ENCODE measurements at places on chromosomes 6 and 20.

- no peak for DNase-seq
- H3K4me3 ChIP-seq, result peak overlapping the region; percentile 61
- peaks cover 12% of the 10 kb centered on the region for H3K4me1 ChIP-seq
- peak overlapping the region; percentile 68 for H3K27ac ChIP-seq
- no peaks in the 10 kb centered on the region for H3K36me3 ChIP-seq
These were observed 788 bp downstream of the UST start for GRCh38 chr6:148747471-148748165.

- peaks cover 31% of the 10 kb centered on the region for H3K4me1 ChIP-seq
- H3K27me3 ChIP-seq, result no peaks in the 10 kb centered on the region
- no peak for DNase-seq
- H3K4me3 ChIP-seq, result no peak overlapping the region
- peak overlapping the region; percentile 78 for H3K27ac ChIP-seq
These were observed 13.9 kb downstream of the PI16 start for GRCh38 chr6:36968266-36968977.

DNA sequence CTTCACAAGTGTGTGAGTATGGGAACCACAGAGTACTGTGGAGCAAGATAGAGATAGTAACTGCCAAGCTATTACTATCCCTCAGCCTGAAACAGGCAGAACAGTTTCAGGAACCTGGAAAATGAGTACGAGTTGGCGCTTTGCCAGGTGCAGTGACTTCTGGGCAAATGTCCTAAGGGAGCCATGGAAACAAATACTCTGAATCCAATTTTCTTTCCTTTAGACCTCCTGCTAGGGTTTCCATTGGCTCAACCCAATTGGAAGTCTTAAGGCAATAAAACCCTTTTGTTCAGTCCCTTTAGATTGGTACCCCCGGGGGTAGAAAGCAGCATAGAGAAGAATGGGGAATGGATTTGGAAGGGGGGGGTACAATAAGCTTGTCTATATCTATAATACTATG is 205.0 kb upstream of the EPHA7 start:
- H3K27me3 ChIP-seq, result no peaks in the 10 kb centered on the region
- no peak overlapping the region for H3K4me3 ChIP-seq
- no peaks in the 10 kb centered on the region for H3K36me3 ChIP-seq

DNA sequence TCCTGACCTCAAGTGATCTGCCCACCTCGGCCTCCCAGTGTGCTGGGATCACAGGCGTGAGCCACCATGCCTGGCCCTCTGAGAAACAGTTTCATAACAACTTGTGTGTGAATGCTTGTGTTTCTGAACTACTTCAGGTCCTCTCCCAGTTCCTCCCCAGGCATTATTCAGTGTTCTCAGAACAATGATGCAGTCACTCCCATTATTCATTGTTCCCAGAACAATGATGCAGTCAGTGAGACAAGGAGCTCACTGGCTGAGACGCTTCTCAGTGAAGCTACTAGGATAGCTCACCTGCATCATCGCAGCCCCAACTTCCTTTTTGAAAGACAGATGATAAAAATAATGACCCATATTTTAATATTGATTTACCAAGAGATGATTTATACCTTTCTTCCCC is 71.5 kb downstream of the NDUFAF5 start:
- no peak overlapping the region for H3K27ac ChIP-seq
- H3K4me3 ChIP-seq, result no peak overlapping the region
- H3K4me1 ChIP-seq, result peaks cover 4% of the 10 kb centered on the region
- H3K36me3 ChIP-seq, result no peaks in the 10 kb centered on the region
- H3K27me3 ChIP-seq, result no peaks in the 10 kb centered on the region

GRCh38 chr6:82353848-82354247 is 9.8 kb upstream of the TPBG start:
- no peaks in the 10 kb centered on the region for H3K4me1 ChIP-seq
- no peaks in the 10 kb centered on the region for H3K27me3 ChIP-seq
- no peak overlapping the region for H3K27ac ChIP-seq

- H3K4me3 ChIP-seq, result no peak overlapping the region
- DNase-seq, result no peak
- no peaks in the 10 kb centered on the region for H3K4me1 ChIP-seq
- H3K27ac ChIP-seq, result no peak overlapping the region
These were observed 2.5 kb downstream of the CGA start for GRCh38 chr6:87092435-87092834.

- H3K4me3 ChIP-seq, result no peak overlapping the region
- H3K4me1 ChIP-seq, result no peaks in the 10 kb centered on the region
- no peak for DNase-seq
- no peaks in the 10 kb centered on the region for H3K27me3 ChIP-seq
- H3K36me3 ChIP-seq, result no peaks in the 10 kb centered on the region
- H3K27ac ChIP-seq, result no peak overlapping the region
These were observed 77.2 kb upstream of the ECI2 start for GRCh38 chr6:4212588-4212987.

DNA sequence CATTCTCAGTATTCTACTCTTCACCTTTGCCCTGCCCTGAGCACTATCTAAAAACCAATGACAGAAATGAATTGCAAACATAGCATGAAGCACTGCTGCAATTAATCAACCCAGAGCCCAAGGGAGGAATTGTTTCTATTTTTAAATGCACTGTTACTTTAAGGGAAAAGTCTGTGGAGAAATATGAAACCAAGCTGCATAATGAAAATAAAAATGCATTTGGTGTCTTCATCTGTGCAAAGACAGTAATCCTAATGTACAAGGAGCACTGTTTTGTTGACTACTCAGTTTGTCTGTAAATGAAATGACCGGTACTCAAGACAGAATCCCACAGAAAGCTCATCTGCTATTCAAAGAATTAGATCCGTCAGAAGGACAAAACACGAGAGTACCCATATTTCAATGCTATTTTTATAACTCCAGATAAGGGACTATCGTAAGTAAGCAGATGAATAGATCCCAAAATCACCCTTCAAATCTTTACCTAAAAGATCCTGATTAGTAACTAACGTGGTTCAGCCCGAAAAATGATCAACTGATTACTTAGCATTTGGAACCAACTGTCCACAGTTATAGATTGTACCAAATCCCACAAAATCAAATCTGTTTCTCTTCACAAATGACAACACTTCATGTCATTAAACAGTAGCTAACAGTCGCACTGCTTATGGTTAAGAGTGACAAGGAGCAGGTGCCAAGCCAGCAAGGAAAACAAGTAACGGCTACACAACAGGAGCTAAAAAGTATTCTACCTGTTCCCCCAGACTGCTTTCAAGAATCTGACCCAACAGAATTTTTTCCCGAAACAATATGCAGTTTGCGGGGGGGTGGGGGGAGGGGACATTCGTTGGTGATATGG is 2.4 kb downstream of the KIF13A start:
- H3K27ac ChIP-seq, result peak overlapping the region; percentile 90
- DNase-seq, result no peak
- H3K27me3 ChIP-seq, result no peaks in the 10 kb centered on the region
- H3K36me3 ChIP-seq, result no peaks in the 10 kb centered on the region
- peaks cover 29% of the 10 kb centered on the region for H3K4me1 ChIP-seq

- peaks cover 5% of the 10 kb centered on the region for H3K27me3 ChIP-seq
- no peak for DNase-seq
- no peaks in the 10 kb centered on the region for H3K36me3 ChIP-seq
- H3K27ac ChIP-seq, result no peak overlapping the region
These were observed 102.0 kb downstream of the LAMP5 start for GRCh38 chr20:9616455-9616805.

- peaks cover 24% of the 10 kb centered on the region for H3K36me3 ChIP-seq
- no peaks in the 10 kb centered on the region for H3K27me3 ChIP-seq
- DNase-seq, result no peak
- no peaks in the 10 kb centered on the region for H3K4me1 ChIP-seq
These were observed 32.0 kb upstream of the GJA10 start for GRCh38 chr6:89862273-89862672.

DNA sequence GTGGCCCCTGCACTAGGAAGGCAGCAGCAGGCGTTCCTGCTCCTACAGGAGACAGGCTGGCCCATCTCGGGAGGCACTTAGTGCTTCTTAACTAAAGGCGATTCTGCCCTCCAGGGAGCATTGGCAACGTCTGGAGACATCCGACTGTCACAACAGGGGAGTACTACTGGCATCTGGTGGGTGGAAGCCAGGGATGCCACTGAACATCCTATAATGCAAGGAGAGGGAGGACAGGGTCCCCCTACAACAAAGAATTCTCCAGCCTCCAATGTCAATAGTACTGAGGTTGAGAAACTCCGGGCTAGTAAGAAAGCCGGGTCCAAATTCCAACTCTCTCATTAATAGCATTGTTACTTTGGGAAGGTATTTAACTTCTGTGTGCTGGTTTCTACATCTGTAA is 119.4 kb upstream of the ARMC2 start:
- peaks cover 21% of the 10 kb centered on the region for H3K4me1 ChIP-seq
- DNase-seq, result no peak
- H3K27me3 ChIP-seq, result no peaks in the 10 kb centered on the region
- H3K27ac ChIP-seq, result no peak overlapping the region

DNA sequence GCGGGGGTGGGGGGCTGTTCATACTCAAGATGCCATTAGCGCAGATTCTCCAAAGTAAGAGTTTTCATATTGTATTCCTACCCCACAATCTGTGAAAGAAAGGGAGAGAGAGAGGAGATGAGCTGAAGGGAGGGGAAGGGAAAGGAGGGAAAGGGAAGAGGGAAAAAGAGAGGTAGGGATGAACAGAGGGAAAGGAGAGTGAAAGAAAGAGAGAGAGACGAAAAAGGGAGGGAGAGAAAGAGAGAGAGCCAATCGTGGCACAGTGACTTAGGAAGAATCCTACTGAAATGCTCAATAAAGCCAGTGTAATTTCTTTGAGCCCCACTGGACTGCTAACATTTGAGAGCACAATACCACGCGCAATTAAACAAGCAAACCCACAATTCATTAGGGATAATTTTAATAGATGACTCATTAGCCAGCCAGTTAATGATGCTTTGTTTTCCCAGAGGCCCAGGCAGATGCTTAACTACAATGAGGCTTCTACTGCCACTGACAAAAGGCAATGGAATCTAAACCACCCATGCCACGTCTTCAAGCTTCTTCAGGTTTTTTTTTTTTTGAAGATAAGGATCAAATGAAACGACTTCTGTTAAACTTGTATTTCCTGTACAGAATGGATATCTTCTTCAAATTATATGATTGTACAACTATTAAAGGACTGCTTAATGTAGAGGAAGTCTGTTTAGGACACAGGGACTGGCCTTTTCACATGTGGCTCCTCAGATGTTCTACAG is 306.8 kb downstream of the FOXC1 start:
- H3K4me3 ChIP-seq, result no peak overlapping the region
- H3K27ac ChIP-seq, result no peak overlapping the region
- H3K4me1 ChIP-seq, result no peaks in the 10 kb centered on the region
